NCI-H460 (cell line): ENCODE measurements at places on chromosomes 2 and 18.

- no peak for DNase-seq
Measured at GRCh38 chr2:185337033-185337432, 401.6 kb upstream of the FSIP2 start.

- peak; percentile 59 for DNase-seq
Measured at GRCh38 chr18:2932247-2933181, 80.4 kb downstream of the LPIN2 start.

GRCh38 chr2:237473878-237474441 lies 13.1 kb upstream of the MLPH start:
- DNase-seq, result no peak

- DNase-seq, result no peak
Measured at GRCh38 chr2:109407276-109408042, 206.3 kb downstream of the SEPTIN10 start.

DNA sequence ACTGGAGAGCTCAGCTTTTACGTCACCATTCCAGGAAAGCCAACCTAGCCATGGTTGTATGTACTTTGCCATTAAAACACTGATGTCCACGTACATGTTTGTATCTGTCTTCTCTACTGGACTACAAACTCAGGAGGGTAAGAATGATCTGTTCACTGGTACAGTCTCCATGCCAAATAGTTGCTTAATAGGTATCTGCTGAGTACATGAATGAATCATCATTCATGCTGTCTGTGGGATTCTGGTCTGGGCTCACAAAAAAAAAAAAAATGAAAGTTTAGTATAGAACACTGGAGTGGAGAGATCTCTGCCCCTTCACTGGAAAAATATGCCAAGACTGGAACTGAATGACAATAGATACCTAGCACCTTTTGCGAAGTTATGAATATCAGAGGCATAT lies 102.6 kb upstream of the ITGA4 start:
- DNase-seq, result no peak

GRCh38 chr2:86201671-86202335 lies 2.5 kb downstream of the MRPL35 start:
- DNase-seq, result no peak

DNA sequence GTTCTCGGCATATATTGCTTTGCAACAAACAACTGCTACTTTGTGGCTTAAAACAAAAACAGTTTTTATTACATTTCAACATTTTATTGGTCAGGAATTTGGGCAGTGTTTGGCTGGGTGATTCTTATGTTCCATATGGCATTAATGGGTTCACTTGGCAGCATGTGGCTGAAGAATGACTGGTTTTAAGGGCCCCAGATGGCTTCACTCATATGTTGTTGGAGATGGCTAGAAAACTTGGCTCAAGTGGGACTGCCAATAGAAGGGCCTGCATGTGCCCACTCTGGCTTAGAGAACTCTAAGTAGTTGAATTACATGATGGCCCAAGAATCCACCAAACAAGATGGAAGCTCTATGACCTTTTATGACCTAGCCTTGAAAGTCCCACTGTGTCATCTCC lies 86.1 kb downstream of the FASTKD2 start:
- DNase-seq, result no peak

DNA sequence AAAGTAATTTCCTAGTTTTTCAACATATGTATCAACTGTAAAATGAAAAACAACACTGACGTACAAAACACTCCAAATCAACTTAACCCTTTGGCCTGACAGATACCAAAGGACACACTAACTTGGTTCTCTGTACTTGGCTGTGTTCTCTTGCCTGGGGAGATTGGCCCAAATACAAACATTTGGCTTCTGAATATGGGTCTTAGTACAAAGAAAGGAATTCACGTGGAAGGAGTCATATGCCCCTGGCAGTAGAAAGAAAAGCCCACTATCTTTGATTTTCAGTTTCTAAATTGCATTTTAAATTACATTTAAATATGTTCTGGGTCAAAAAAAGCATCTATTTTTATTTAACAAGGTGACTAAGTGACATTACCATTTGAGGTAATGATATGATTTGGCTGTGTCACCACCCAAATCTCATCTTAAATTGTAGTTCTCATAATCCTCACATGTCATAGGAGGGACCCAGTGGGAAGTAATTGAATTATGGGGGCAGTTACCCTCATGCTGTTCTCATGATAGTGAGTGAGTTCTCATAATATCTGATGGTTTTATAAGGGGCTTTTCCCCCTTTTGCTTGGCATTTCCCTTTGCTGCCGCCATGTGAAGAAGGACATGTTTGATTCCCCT lies 153.6 kb upstream of the CCDC195 start:
- DNase-seq, result no peak

- DNase-seq, result no peak
Measured at GRCh38 chr2:171410624-171411023, 23.2 kb downstream of the METTL8 start.

DNA sequence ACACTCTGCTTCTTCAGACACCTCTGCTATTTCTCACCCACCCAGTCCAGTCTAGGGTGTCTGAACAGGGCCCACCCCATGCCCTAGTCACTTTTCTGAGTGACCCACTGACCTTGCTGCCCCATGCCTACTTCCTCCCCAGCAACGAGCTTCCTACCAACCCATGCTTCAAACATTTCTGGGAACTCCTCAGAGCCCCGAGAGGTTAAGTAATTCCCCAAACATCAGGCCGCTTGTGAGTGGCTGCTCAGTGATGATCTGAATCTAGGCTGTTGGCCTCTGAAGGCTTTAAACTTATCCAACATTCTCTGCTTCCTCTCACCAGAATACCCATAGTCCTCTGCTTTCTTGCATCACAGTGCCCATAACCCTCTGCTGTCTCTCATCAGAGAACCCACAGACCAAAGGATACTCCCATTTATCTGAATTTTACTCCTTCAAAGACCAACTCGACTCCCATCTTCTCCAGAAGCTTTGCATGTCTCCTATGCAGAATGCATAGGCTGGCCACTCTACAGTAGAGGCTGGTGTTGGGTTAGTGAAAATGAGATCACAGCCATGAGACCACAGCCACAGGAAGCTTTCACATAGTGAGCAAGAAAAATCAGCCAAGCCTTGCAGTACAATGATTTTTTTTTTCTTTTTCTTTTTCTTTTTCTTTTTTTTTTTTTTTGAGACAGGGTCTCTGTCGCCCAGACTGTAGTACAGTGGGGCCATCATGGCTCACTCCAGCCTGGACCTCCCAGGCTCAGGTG lies 309.5 kb upstream of the LYPD1 start:
- no peak for DNase-seq
